ENCODE measurements at places on chromosomes 1 and 21.

GRCh38 chr1:234758851-234759250 is 148.9 kb upstream of the IRF2BP2 start:
- DNase-seq: no peak

DNA sequence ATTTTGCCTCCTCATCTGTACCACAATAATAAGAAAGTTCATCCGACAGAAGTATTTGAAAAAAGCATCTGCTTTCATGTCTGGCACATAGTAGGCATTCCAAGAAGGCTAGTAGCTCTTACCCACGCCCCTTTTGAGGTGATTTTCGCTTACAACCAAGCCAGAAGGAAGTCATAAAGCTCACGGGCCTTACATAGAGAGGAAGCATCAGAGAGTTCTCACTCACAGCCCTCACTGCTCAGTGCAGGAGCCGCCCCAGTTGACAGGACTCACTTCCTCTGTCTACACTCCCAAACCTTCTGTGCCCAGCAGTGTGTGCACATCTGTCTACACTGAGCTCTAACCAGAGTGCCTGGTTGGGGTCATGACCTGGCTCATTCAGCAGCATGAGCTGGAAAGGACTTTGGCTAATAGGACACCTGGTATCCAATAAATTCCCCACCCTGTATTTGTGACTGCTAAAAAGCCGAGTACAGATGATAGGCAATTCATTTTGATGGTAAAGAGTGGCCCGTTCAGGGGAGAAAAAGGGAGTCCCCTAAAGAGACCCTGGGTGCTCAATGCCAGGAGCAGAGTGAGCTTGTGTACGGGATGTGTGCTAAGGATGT is 36.8 kb upstream of the DUSP10 start:
- no peak for DNase-seq

DNA sequence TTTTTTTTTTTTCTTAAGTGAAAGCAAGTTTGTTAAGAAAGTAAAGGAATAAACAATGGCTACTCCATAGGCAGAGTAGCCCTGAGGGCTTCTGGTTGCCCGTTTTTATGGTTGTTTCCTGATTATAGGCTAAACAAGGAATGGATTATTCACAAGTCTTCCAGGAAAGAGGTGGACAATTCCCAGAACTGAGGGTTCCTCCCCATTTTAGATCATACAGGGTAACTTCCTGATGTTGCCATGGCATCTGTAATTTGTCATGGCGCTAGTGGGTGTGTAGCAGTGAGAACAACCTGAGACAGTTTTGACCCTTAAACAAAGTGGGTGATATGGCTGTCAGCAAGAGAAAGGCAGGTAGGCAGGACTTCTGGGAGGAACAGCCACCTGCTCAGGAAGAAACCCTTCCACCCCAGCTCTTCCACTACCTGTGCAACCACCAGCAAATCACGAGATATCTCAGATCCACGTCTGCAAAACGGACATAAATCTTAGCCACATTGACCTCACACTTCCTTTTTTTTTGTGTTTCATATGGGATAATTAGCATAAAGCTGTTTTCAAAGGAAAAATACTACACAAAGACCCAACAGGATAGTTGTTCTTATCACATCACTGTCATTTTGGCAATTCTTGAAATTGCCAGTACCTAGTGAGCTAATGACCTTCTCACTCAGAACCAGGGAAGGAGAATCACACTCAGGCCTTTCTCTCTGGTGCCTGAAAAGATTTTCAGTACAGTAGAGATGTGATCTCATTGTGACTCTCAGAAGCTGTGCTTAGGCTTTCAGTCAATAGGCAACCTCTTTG is 34.8 kb upstream of the DUSP10 start:
- DNase-seq: no peak

DNA sequence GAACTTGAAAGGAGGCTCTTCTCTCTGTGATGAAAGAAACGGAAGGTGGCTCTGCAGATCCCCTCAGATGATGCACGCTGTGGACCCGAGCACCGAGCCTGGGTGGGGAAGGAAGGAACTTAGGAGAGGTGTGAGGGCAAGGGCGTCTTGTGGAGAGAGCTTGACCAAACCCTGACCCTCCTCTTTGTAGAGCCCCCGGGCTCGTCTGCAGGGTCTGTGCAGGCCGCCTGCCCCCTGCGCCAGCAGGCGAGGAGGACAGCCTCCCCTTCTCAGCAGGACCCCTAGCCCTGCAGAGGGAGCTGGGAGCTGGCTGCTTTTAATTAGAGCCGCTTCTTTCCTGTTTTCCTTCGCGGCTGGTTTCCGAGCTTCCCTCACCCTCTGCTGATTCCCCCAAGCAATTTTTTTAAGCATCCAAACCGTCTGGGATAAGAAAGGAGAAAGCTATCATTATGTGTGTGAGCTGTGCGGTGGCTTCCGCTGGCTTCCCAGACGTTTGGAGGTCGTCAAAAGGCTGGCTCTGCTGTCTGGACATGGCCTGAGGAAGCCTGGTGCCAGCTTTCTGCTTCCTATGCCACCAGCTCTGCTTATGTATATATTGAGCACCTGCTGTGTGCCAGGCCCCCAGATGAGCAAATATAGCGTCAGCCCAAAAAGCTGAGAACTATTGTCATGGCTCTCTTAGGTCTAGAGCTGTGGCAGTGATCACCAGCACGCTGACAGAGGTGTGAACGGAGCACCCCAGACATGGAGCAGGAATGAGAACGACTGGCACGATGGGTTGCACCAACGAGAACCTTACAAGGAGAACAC is 160.2 kb upstream of the IRF2BP2 start:
- peak; percentile 90 for DNase-seq

- no peak for DNase-seq
These were observed 354.4 kb downstream of the SETD4 start for GRCh38 chr21:35705888-35706287.

GRCh38 chr1:40810927-40811326 is 27.3 kb downstream of the KCNQ4 start:
- no peak for DNase-seq

GRCh38 chr1:23500466-23500865 is 16.5 kb upstream of the ASAP3 start:
- no peak for DNase-seq

- peak; percentile 83 for DNase-seq
These were observed 148.6 kb upstream of the CD34 start for GRCh38 chr1:208059409-208060001.

DNA sequence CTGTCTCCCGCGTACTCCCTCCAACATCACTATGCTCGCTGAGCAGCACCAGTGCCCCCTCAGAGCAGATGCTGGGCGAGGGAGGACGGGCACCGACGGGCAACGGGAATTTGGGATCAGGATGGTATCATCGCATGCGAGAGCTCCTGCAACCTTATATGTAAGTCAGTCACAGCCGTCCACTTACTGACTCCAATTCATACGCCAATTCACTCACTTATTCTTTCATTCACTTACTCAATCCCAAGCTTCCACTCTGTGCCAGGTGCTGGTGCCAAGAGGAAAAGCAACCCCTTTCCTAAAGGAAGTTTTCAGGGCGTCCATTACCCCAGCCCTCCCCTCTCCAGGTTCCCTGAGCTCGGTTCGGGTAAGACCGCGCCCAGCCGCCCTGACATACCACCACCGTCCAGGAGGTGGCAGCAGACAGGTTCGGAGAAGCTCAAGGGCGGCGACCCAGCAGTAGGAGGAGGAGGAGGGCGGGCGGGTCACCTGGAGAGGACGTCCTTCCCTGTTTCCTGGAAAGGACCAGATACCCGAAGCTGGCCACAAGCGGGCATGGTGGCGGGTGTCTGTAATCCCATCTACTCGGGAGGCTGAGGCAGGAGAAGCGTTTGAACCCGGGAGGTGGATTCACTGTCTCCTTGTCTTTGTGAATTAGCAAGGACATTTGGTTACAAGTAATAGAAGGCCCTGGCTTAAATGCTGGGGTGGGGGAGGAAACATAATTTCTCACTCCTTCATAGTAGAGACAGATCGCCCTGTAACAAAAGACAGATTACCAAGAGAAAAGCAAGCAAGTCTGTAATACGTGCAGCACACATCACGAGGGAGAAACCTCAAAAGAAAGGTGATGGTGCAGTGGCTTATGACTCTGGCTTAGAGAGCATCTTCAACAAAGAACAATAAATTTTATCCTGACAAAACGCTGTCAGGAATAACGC is 7.6 kb upstream of the IL22RA1 start:
- peak; percentile 86 for DNase-seq

DNA sequence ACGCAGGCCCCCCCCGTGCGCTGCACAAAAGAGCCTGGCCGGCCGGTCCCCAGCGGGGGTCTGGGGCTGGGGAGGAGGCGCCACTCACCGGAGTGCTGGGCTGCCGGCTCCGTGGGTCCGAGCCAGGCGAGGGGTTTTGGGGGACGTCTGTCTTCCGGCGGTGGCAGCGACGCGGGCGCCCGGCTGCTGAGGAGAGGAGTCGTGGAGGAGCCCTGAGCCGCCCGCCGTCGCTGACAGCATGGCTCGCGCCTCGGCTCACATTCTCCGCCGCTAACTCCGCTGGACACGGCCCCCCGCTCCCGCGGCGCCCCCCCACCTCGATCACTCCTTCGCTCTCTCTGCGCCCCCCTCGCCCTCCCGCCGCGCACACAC is 649 bp downstream of the AHDC1 start:
- no peak for DNase-seq

DNA sequence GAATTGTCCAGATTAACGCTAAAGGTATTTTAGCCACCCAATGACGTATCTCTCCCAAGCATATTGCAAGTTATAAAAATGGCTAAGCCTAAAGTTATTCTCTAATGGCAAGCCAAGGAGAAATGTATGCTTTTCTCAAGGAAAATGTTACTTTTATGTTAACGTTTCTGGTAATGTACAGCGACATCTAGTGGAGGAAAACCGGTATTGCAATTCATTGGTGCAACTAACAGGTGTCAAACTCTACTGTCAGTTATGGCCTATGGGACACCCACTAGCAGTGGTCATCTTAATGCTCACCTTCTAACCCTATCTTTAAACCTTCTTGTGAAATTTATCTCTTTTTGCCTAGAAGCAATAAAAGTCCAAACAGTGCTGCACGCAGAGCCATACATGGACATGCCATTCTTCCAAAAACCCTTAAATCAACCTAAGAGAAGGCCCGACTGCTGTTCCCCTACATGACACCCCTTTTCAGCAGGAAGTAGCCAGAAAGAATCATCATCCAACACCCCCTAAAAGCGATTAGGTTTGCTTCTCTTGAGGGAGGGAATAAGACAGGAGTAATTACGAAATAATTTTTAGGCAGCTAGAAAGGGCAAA is 68.7 kb upstream of the LRIF1 start:
- DNase-seq: peak; percentile 27

GRCh38 chr1:6220236-6220635 is 14.3 kb downstream of the RNF207 start:
- DNase-seq: no peak

DNA sequence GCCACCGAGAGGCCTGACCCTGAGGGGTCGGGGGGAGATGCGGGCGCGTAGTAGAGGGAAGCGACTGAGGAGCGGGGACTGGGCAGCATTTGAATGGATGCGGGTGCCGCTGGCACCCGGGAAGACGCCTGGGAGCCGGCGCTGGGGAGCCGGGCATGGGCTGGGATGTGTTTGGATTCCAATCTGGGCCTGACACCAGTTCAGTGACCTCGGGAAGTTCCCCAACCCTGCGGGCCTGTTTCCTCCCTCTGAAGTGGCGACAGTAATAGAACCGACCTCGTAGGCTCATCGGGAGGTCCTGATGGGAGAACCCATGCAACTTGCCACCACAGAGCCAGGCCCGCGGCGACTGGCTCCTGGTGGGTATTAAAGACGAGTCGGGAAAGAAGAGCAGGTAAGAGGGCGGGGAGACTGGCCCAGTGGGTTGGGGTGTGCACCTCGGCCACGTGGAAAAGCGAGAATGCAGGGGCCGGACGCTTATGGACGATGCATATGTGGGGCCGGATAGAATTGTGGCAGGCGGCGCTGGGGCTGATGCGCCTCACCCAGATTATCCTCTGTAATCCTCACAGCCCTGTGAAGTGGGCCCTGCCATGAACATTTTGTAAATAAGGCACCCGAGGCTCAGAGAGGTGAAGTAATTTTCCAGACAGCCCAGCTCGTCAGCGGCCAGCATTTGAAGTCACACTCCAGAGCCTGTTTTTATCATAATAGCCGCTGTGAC is 105.8 kb downstream of the SLC16A1 start:
- no peak for DNase-seq

GRCh38 chr1:2233468-2233867 is 5.3 kb downstream of the SKI start:
- DNase-seq: no peak

GRCh38 chr1:67226688-67227087 is 60.4 kb downstream of the IL23R start:
- no peak for DNase-seq

DNA sequence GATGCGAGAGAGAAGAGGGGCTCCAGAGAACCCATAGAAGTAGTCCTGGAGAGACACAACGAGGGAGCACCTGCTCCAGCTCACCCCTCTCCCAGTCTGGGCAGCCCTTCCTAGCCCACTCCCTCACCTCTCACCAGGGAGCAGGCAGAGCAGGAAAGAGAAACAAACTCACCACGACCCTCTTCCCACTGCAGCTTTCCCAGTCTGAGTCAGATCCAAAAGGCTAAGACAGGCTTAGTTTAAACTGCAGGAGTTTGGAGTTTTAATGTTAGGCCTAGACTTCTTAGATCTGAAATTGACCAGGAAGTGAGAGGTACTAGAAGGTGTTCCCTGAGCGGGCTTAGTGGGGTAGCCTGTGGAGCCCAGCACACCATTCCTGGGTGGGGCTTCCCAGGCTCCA is 29.6 kb downstream of the SLC1A7 start:
- DNase-seq: no peak

GRCh38 chr21:17066006-17066405 is 446.8 kb upstream of the CXADR start:
- DNase-seq: no peak

- no peak for DNase-seq
These were observed at the start of gene LACTBL1 for GRCh38 chr1:22972760-22973159. Gene LACTBL1 (minus strand): TSS chr1:22972866. CDS start chr1:22972316, 550 bp downstream.

DNA sequence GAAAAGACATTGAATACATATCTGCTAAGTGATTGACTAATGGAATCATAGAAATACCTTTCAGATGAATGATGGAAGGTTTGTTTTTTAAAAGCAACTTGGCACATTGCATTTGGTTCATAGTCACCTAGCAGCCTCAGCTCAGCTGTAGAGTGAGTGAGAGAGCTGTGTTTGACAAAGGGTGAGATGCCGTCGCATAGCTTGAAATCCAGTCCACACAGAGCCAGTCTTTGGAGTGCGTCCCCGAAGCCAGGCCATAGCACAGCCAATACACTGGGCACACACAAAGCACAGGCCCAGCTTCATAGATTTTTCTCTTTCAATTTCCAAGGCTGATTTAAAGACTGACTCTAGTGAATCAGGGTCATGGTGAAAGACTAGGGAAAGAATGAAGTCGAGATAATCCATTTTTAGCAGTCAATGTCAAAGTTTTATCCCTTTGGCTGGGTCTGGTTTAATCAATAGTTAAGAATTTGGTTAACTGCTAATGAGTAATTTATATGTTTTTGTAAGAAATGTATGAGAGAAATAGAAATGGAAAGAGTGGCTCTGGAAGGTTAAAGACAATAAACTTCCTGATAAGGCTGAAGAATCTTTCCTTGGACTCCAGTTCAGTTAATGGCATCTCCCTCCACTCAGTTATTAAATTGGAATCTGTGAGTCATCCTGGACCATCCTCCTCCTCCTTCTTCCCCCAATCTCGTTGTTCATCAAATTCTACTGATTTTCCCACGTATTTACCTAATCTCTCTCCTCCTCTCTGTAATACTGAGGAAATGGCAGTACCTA is 101.2 kb upstream of the IRF2BP2 start:
- DNase-seq: no peak

Data from SK-N-SH (cell line).